GM12891 (cell line): ENCODE measurements at places on chromosomes 7 and 10.

- no peak for DNase-seq
These were observed 31.9 kb upstream of the C10orf53 start for GRCh38 chr10:49647554-49647953.

DNA sequence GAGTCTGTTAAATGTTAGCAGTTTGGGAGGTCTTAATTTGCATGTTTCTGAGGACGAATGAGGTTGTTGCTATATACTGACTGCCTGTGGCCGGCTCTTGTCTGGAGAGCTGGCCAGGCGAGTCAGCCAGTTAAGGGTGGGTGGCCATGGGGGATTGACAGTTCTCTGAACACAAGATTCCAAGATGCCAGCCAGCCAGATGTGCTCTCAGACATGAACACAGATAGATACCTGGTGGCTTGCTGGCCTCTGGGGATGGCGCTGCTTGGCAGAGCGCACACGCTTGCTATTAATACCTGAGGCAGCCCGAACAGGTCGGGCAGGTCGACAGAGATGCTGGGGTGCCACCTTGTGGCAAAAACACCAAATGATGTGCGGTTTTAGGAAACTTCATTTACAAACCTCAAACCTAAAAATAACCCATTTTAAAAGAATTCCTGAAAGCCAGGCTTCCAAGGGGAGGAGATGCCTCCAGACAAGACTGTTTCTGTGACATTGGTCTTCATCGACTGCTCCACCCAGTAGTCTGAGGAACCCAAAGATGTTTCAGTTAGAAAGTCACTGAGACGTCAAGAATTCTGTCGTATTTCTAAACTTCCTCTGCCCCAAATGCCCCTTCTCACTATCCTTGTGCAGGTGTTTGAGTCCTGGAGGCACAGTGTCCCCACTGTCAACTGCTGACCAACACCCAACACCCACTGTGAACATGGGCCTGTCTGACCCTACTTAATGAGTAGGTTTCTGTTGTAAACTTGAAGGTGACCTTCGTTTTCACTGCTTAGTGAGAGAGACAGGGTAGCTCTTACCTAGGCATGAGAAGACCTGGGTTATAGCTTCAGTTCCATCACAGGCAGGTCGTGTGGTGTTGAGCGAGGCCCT is 123.4 kb downstream of the NT5C2 start:
- no peak for DNase-seq

DNA sequence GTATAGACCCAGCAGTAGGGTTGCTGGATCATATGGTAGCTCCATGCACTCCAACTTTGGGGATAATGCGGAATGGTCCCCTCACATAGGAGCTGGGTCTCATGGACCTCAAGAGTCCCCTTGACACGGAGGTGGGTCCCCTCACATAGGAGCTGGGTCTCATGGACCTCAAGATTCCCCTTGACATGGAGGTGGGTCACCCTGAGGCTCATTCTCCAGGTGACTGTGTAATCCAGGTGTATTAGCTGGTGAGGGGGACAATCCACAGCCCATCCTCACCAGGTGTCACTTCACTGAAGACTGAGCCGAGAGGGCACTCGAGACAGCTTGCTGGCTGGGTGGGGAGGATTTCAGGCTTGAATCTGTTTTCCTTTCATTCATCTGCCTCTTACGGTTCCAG is 121.9 kb downstream of the PTPN20 start:
- no peak for DNase-seq

DNA sequence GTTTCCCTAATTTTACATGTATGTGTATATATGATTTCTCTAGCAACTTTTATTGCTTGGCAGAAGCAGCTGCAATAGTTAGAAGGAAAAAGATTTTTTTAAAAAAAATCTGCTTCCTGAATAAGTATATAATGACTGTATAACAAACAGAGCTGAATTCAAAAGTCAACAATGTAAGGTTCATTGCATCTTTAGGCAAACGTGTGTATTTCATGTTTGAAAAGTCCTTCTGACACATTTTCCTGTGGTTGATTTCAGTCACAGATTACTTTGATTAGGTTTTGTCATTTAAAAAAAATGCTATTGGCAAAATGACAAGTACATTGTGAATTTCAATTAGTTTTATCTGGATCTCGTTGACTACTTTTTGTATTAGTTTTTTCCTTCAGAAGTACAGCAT is 231.0 kb downstream of the CSTF2T start:
- DNase-seq, result no peak

DNA sequence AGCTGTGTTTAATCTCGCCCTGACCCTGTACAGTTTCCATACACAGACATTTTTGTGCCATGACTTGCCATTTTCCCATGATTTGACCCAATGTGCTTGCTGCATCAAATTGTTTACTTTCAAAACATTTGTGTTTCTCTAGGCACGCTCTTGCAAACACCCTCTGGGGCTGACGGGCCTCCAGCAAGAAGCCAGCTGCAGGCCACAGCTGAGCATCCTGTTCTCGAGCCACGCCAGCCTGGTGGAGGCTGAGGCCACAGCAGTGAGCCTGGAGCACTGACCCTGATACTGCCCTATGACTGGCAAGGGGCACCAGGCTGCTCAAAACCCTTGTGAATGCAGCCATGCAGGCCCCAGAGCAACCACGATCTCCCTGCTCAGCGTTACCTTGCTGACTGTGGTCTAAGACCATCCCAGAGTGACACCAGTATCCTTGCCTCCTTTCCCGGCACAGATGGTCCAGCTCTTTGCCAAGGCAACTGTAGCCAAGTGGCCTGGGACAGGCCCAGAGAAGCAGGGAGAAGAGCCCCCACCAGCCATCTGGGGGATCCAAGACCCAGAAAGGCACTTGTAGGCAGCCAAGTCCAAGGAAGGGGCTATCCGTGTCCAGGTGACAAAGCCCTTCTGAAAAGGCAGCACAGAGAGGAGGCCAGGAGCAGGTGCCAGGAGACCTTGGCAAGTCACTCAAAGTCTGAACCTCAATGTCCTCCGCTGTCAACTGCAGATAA is 78.5 kb downstream of the OAT start:
- no peak for DNase-seq

DNA sequence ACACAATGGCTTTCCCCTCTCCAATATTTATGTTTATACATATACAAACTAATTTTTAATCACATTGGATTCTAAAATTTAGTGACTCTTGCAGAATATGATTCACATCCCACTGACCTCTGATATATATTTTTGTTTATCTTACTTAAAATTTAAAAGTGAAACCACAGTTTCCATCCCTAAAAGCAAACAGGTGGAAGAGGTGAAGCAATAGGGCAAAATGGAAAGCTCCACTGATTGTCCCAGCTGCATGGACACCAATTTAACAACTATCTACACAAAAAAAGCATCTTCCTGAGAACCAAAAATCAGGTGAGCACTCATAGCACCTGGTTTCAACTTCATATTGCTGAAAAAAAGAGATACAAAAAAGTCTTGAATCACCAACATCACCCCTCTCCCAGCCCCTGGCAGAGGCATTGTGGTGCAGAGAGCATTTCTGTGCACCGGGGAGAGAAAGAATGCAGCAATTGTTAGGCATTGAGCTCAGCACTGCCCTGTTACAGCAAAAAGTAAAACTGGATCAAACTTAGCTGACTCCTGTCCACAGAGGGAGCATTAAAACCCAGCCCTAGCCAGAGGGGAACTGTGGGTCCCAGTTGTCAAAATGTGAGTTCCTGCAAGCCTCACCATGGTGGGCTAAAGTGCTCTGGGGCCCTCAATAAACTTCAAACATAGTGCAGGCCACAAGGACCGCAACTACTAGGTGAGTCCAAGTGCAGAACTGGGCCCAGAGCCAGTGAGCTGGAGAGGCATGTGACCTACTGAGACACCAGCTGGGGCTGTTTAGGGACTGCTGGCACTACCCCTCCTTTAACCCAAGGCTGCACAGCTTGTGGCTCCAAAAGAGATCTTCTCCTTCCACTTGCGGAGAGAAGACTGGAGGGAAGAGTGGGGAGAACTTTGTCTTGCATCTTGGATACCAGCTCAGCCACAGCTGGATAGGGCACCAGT is 92.1 kb downstream of the SIRT1 start:
- DNase-seq, result no peak

DNA sequence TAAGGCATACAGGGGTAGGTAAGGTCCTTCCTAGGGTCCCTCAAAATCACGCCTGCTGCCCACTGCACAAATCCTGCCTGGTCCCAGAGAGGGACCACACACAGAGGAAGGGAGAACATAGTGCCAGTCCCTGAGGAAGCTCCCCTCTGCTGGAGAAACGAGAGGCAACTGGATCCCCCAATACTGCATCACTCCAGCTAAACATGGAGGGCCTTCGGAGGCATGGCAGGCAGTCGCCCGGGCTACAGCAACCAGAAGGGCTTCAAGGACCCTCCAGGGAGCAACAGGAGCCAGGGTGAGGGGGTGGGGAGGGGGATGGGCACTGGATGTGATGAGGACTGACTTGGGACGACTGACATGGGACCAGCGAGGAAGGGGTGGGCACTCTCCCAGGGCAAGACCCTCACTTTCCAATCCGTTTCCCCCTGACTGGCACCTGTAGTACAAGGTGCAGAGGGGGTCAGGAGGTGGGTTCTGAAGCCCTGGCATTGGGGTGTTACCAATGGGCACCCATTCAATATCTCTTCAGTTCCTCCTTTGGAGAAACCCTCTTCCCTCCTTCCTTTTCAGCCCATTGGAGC is 21.7 kb downstream of the DDIT4 start:
- no peak for DNase-seq

GRCh38 chr7:96235281-96235680 is 86.6 kb downstream of the SLC25A13 start:
- DNase-seq, result no peak

DNA sequence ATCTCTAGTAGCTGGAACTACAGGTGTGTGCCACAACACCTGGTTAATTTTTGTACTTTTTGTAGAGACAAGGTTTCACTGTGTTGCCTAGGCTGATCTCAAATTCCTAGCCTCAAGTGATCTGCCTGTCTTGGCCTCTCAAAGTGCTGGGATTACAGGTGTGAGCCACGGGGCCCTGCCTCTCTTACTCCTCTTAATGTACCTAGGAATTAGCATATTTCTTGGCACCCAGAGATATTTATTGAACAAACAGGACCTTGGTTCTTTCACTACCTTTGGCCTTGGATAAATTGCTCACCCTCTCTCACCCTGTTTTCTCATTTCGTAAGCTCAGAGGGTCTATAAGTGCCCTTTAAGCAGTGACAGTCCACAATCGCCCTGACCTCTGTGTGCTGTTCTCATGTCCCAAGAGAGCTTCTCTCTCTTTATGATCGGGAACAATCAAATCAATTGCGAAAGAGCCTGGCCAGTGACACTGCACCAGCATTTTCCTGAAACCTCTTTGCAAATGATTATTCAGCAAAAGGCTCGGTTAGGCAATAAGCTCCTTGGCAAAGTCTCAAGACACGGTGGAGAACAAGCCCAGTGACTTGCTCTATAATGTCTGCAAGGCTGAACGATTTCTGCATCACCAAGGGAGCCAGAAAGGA is 117.7 kb downstream of the APBB1IP start:
- DNase-seq, result no peak

- no peak for DNase-seq
These were observed 73.8 kb downstream of the TET1 start for GRCh38 chr10:68633816-68634466.

- DNase-seq, result no peak
These were observed 827 bp upstream of the FASTK start for GRCh38 chr7:151081170-151082101.

DNA sequence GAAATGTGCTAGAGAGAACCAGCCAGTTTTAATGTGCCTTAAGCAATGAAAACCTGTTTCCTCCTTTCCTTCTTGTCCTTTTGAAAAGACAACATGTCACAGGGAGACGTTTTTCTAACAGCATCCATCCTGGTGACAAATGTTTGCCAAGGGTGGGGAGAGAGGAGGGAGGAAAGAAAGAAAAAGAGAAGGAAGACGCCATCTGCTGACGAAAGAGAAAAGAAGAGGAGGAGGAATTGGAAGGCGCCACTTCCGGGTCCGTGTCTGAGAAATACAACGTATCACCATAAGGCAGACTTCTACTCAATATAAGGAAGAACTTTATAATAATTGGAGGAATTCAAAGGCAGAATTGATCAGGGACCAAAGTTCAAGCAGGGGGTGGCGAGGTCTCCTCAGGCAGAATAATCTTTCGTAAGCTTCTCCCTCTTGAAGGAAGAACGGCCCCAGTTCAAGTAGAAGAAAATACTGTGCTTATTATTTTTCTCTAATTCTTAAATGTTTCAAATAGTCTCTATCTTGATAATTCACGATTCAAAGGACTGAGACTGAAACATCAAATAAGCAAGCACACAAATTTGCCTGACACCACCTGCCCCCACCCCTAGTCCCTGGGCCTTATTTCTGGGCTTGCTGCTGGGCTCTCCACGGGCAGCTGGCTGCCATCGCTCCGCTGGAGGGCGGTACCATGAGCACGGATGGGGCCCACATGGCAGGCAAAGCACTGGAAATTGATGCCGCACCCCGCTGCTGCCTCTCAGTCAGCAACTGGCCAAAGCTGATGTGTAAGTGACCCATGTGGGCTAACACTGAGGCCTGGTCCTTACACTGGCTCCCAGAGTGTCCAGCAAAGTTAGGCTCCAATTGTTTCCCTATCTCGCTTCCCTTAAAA is 273.7 kb upstream of the KLF14 start:
- DNase-seq, result no peak

DNA sequence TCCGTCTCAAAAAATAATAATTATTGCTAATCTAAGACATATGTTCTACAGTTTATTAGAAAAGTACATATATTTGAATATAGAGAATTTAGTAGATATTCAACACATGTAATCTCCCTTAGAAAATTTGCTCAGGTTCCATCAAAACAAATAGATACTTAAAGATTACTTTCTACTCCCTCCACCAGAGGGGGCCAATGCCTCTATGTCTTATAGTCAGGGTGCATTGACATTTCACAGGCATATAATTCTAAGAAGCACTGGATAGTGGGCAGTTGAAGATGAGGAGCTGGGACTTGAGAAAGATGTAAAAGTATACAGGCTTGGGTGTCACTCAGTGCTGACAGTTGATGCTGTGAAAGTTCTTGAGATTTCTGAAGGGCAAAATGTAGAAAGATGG is 301.6 kb upstream of the HPS1 start:
- DNase-seq, result peak; percentile 5

GRCh38 chr7:44989132-44989531 is 10.3 kb upstream of the MYO1G start:
- DNase-seq, result no peak

- DNase-seq, result no peak
These were observed 116.0 kb upstream of the INHBA start for GRCh38 chr7:41818765-41819398.

DNA sequence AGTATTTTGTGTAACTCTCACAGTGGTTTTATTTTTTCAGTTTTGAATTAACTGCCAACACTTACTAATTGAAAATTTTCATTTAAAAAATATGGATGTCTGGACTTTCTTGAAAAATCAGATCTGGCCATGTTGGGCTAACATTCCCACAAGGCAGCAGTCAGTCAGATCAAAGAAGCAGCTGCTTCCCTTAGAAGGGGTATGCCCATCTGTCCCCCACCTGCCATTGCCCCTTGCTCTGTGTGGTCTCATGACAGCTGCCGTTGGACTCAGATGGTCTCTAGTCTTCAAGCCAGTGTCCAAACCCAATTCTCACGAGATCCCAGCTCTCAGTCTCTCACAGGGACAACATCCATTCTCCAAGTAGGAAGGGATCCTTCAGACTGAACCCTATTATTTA is 212.1 kb upstream of the GHITM start:
- no peak for DNase-seq

GRCh38 chr7:726854-727103 is 280 bp downstream of the DNAAF5 start:
- no peak for DNase-seq
